GM23248 (cell line): ENCODE measurements at places on chromosomes 7 and 10. TPM values are rescaled to one million over a fixed set of nuclear protein-coding genes. Genes with fewer than 3 reads are reported as not detected.

Gene PHKG1
- 0.32 and 1.3 TPM in 2 replicates for total RNA-seq

DNA sequence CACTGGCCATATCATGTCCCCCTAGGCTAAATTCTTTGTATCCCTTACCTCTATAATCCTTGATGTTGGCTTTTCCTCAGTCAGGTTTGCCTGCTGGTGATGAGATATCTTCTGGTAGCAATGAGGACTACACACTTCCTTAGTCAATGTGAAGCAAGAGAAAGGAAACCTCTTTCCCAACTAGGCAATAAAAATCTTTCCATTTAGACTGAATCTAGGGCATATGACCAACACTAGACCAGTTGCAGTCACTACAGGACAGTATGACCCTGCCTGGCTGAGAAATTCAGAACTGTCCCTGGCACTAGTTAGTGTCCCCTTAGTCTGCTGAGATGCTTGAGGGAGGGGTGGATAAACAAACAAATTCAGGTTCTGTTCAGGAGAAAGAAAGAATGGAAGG lies 142.6 kb downstream of the RNLS start:
- H3K27me3 ChIP-seq, result no peaks in the 10 kb centered on the region
- no peak overlapping the region for H3K27ac ChIP-seq
- no peaks in the 10 kb centered on the region for H3K4me1 ChIP-seq
- no peak overlapping the region for H3K4me3 ChIP-seq

Gene EPHB6
- 0.11 and 0.13 TPM in 2 replicates for total RNA-seq

Gene RPEL1
- total RNA-seq, result not detected in 2 replicates
